A172 (cell line): ENCODE measurements at places on chromosomes 12 and 14.

DNA sequence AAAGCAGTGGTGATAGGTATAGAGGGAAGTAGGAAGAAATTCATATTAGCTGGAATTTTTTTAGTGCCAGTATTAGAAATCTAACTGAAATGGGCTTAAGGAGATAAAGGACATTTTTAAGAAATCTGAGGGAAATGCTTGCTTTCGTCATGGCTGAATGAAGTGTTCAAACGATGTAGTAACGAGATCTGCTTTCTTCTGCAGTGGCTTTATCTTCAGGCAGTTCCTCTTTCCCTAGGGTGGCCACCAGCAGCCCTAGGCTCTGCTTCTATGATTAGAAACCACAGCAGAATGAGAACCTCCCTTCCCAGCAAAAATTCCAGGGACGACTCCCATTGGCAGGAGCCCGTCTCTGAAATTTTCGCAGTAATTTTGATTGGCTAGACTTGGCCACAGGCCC is 163.9 kb upstream of the FRMD6 start:
- DNase-seq = no peak

DNA sequence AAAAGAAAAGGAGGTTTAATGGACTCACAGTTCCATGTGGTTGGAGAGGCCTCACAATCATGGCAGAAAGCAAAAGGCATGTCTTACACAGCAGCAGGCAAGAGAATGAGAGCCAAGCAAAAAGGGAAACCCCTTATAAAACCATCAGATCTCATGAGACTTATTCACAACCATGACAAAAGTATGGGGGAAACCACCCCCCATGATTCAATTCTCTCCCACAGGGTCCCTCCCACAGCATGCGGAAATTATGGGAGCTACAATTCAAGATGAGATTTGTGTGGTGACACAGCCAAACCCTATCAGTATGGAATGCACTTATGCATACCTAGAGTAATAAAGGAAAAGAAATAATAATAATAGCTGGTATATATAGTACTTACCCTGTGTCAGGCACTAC is 4.5 kb upstream of the GLIPR1 start:
- no peak for DNase-seq

DNA sequence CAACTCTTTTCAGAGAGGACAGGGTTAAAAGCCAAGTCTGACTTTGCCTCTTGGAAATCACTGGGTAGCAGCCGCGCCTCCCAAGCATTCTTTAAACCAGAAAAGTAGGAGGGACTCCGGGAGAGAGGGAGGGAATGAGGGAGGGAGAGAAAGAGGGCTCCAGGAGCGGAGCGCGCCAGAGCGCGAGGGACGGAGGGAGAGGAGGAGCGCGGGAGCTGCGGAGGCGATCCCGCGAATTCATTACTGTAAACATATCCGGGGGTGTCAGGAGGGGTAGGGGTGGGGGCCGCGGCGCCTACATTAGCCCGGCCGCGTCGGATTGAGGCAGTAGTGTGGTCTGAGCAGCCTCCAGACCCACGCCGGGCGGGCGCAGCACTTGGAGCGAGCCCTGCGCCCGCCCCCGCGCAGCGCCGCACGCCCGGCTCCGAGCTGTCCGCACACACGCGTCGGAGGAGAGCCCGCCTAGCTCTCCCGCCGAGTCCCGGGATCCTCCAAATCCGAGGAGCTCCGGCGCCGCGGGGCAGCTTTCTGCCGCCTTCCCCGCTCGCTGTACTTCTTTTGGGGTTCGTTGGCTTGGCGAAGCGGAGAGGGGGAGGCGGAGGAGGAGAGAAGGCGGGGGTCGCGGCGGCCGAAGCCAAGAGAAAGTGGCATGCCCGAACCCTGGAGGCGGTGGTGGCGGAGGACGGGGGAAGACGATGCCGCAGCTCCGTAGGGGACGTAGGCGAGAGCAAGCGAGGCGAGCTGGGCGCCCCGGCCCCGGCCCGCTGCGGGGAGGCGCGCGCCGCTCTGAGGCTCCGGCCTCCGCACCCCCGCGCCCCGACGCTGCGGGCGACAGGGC is 3.3 kb downstream of the FLRT2 start:
- peak; percentile 54 for DNase-seq

DNA sequence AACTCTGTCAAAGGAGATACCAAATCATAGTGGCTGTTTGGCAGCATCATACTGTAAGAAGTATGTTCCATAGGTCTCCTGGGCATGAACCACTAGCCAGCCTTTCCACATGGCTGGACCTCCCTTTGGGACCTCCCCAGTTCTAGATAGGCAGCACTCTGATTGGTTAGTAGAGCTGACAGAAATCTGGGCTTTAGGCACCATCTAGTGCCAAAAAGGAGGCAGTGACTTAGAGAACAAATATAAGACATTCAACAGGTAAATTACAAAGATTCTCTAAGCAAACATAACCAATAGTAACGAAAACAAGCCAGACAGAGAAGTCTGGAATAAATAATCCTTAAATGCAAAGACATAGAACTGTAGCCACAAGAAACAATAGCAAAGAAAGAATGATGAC is 148.0 kb upstream of the PDE3A start:
- DNase-seq = peak; percentile 20

DNA sequence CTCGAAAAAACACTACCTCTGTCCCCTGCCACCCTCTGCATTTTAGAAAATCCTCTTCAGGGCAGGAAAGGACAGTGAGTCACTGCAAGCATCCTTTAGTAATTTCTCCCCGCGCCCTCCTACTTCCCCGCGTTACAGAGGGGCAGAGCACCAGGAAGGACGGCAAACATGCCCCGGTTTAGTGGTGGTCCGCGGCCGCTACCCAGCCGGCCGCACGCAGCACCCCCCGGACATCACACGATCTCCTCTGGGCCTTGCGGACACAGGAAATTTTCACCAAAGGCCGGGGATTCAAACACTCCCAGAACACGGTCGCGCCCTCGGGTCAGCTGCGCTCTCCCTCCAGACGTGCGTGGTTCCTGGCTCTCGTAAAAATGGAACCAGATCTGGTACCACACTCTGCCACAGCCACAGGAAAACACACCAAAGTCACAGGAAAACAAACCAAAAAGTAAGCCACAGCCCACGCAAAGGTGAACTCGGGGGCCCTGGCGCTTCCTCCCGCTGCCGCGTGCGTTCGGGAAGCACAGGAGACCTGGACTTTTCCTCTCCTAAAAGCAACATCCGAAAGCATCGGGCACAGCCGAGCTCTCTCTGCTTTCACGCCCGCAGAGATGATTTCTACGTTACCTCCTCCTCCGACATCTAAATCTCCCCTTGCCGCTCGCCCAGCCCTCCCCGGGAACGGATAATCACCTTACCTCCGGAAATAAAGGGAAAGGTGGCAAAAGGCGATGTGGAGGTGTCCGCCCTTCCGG is 839 bp downstream of the SLC38A1 start:
- DNase-seq = no peak

GRCh38 chr12:6541371-6542165 is 7.3 kb downstream of the GAPDH start:
- no peak for DNase-seq

DNA sequence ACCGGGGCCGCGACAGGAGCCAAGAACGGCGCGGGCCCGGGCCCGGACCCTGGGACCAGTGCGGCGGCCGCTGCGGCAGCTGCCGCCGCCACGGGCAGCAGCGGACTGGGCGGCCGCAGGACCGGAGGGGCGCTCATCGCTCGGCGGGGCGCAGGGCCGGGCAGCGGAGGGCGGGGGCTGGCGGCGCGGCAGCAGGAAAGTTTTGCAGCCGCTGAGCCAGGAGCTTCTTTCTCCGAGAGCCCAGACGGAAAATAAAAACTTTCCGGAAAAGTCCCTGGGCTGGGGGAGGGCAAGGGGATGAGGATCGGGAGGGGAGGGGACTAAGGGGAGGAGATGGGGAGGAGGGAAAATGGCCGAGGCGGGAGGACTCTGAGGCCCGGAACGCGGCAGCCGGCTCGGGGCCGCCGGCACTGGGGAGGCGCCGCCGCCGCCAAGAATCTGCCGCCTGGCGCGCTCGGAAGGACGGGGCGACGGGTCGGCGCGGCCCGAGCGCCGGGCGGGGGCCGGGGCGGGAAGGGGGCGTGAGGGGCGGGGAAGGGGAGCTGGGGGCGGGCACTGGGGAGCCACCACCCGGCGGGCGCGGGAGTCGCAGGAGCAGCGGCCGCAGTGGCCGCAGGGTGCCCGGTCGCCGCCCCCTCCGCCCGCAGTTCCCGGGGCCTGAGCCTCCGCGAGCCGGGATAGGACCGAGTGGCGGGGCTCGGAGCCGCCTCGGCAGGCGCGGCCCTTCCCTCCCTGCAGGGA is at the start of gene PRKD1:
TSS of gene PRKD1 (minus strand) at position 472 of the 741 bp plus-strand sequence.
- DNase-seq = no peak

- no peak for DNase-seq
Measured at GRCh38 chr14:94600148-94600545, 12.0 kb upstream of the SERPINA3 start.

DNA sequence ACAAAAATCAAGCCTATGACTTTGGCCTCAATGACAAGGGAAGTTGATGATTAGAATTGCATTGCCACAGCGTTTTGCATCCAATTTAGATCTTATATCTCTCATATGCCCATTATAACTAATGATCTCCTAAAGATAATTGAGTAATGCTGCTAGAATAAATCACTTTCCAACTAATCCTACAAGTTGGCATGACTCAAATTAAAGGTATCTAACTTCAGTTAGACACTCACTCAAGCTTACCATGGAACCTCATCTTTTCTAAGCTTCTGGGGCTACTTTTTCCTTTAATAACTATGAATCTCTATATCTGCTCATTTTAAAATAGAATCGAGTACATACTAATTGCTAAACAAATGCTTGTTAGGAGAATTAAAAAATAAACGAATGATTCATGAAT is 427.8 kb downstream of the BTG1 start:
- no peak for DNase-seq

GRCh38 chr14:59044707-59045106 is 143.8 kb upstream of the DAAM1 start:
- DNase-seq = no peak

- no peak for DNase-seq
Measured at GRCh38 chr14:75876530-75876929, 105.3 kb downstream of the TGFB3 start.

DNA sequence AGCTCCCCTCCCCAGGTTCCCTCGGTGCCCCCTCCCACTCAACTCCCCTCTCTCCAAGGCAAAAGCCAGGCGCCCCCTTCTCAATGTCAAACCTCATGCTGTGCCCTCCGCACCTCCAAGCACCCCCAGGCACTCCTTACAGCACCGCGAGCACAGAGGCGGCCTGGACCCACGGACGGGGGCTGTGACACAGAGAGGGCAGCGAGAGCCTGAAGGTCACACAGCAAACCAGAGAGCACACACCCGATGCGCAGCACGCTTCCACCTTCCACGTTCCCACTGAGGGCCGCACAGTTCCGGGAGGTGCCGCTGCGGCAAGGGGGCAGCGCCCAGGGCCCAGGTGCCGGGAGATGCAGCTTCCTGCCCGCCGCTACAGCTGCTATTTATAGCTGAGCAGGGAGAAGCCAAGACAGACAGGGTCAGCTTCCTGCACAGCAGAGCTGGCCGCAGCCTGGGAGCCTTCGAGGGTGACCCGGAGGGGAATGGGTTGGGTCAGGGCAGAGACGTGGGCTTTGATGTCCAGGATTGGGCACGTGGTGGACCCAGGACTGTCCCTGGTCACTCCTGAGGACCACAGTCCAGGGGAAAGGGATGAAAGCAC is 12.9 kb downstream of the NCOR2 start:
- DNase-seq = peak; percentile 40

- no peak for DNase-seq
Measured at GRCh38 chr14:36771028-36771640, 109.5 kb downstream of the PAX9 start.

DNA sequence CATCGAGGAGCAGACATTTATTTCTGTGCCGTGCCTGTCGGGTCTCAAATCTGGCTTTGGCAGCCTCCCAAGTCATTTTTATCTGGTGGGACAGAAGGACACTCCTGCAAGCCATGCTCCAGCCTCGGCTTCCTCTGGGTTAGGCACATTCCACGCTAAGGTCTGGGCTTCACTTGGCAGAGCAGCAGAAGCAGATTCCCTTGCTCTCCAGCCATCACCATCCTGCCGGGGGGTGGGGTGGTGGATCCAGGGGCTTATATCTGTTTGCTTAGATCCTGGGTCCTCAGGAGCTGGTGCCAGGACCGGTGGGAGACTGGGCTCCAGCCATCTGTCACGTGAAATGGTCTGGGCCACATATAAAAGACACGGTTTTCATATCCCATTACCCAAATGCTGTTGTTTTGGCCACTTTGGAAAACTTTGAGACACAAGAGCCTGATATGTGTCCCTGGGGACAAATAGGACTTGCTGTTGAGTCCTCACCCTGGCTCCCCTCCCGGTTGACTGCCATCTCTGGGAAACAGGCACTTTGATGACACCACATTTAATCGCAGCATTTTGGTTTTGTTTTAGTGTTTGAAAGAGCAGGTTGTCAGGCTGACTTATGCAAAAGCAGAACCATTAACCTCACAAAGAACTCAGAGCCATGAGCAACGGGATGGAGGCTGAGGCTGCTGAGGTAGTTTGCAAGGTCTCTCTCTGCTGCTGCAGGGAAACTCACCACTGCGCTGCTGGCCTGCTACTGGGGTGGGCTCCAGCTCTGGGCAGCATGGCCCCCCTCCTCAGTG is 69.6 kb upstream of the PRMT8 start:
- DNase-seq = no peak

- DNase-seq = no peak
Measured at GRCh38 chr14:51823706-51824105, 36.7 kb upstream of the GNG2 start.
